Activated T-cell treated with anti-CD3 and anti-CD28 coated beads, Interleukin-2, amount 50 U/mL, for 4 hours (primary cell): ENCODE measurements at places on chromosomes 3 and 15. TPM values are rescaled to one million over a fixed set of nuclear protein-coding genes. Genes with fewer than 3 reads are reported as not detected.

TMCO5A gene
- not detected for total RNA-seq

A4GNT gene
- total RNA-seq, result not detected

- DNase-seq, result no peak
These were observed 126.9 kb upstream of the CNTN4 start for GRCh38 chr3:1971780-1972179.

GRCh38 chr3:115864911-115865310 is 241.6 kb downstream of the GAP43 start:
- DNase-seq, result no peak

GRCh38 chr15:95497634-95498033 is 832.9 kb upstream of the NR2F2 start:
- DNase-seq, result no peak

- DNase-seq, result no peak
These were observed 59.5 kb downstream of the GLB1 start for GRCh38 chr3:33037471-33037870.

DNA sequence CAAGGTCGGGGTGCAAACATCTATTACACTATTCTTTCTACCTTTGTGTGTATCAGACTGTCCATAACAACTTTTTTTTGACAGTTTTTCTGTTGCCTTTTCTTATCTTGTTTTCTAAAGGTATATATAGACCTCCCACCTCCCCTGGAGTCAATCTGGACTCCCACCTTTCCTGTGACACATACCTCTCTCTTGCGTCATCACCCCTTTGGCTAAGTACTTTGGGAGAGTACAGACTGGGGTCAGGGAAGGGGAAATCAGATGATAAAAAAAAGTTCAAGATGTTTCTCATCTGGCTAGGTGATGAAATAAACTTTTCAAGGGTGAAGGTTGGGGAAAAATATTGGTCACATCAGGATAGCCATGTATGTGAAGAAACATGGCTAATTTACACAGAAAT is 17.2 kb downstream of the TSPAN3 start:
- DNase-seq, result no peak

DNA sequence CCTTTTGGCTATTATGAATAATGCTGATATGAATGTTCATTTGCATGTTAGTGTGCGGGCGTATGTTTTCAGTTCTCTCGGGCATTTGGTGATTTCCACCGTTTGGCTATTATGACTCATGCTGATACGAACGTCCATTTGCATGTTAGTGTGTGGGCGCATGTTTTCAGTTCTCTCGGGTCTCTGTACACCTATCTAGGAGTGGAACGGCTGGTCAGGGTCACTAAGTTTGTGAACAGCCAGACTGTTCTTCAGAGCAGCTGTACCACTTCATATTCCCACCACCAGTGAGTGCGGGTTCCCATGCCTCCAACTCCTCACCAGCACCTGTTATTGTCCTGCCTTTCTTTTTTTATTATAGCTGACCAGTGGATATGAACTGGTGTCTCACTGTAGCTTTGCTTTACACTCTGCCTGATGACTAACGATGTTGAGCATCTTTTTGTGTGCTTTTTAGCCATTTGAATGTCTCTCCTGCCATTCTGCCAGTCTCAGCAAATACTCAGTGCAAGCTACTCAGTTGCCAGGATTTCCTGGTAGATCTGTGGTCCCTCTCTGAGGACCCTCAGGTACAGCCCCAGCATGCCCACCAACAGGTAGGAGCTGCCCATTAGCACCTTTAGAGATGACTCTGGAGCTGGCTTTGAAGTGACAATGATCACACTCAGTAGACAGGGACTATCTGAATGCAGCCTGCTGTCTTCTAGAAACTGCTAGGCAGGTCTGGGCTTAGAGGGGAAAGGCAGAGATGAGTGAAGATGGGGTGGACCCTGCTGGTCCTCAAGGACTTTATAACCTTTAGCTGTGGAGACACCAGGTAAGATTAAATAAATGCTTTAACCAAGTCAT is 141.1 kb downstream of the XXYLT1 start:
- DNase-seq, result no peak

GRCh38 chr15:68413363-68414205 is 18.4 kb downstream of the ITGA11 start:
- no peak for DNase-seq

GRCh38 chr15:76239786-76240185 is 71.5 kb downstream of the ETFA start:
- no peak for DNase-seq

DNA sequence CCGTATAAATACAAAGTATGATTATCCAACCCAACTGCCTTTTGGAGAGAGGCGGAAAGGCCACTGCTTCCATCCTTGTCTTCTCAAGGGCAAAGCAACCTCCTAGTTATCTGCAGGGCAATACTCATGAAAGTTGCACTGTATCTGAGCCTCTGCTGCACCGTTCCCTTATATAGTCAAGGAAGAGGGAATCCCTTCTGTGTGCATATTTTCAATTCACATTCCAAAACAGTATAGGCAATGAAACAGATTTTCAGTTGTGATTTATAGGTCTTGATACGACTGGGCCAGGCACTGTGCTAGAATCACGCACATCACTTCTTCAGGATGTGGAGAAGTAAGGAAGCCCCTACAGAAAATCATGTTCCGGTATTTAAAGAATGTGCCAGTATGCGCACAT is 455.7 kb downstream of the FOXP1 start:
- no peak for DNase-seq

GRCh38 chr15:71611553-71612396 is 198.6 kb upstream of the NR2E3 start:
- DNase-seq, result no peak
